ENCODE measurements at places on chromosomes 6 and 20.

DNA sequence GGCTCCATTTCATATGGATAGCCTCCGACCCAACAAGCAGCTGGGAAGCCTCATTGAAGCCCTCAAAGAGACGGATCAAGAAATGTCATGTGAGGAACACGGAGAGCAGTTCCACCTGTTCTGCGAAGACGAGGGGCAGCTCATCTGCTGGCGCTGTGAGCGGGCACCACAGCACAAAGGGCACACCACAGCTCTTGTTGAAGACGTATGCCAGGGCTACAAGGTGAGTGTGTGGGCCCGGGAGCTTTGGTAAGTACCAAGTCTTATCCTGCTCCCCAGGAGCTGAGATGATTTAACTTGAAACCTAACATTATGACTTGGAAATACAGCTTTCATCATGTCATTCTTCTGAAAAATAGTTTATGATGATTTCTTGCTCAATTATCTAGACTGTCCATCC, 4.1 kb downstream of the TRIM38 start:
- no peak for DNase-seq

DNA sequence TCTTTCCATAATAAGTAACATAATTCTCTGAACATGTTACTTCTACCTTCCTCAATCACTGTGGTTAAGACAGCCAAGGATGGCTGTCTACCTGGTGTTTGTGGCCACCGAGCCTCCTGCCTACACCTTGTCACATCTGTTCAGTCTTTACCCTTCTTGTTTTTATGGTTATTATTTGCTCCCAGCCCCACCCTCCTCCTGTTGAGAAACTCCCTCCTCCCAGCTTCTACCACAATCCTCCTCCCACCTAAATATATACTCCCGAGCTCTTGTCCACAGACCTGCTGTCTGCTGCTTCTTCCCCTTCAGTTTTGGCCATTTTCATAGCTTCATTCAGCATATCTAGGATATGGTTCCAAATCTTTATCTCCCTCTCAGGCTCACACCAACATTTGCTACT, 35.7 kb upstream of the GABRR1 start:
- DNase-seq, result no peak

GRCh38 chr20:32969356-32970114, 34.7 kb downstream of the SUN5 start:
- peak; percentile 3 for DNase-seq

DNA sequence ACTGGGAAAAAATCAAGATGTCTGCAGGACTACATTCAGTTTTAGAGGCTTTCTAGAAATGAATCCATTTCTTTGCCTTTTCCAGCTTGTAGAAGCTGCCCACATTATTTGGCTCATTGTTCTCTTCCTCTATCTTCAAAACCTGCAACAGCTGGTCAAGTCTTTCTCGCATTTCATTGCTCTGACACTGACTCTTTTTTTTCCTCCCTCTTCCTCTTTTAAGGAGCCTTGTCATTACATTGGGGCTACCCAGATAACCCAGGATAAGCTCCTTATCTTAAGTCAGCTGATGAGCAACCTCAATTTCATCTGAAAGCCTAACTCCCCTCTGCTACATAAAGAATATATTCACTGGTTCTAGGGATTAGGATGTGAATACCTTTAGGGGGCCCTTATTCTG, 53.2 kb upstream of the CEP162 start:
- DNase-seq, result no peak

GRCh38 chr20:46031701-46032254, 2.8 kb downstream of the SLC12A5 start:
- peak; percentile 38 for DNase-seq

- DNase-seq, result no peak
These were observed 101.3 kb downstream of the COL21A1 start for GRCh38 chr6:56146086-56146485.

GRCh38 chr6:158939255-158940159, 60.5 kb downstream of the RSPH3 start:
- no peak for DNase-seq

DNA sequence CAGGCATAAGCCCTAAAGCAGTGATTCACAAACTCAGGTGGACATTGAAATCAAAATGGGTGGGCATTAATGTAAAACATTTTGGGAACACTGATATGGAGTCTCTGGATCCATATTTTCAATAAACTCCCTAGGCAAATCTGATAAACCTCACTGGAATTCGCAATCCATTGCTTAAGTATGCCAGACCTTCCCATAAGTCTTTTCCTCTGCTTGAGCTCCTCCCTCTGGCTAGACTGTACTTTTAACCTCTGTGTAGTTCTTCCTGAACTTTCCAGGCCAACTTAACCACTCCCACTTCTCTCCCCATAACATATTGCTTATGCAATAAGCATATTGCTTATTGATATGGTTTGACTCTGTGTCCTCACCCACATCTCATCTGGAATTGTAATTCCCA, 629.7 kb upstream of the IMPG1 start:
- no peak for DNase-seq

DNA sequence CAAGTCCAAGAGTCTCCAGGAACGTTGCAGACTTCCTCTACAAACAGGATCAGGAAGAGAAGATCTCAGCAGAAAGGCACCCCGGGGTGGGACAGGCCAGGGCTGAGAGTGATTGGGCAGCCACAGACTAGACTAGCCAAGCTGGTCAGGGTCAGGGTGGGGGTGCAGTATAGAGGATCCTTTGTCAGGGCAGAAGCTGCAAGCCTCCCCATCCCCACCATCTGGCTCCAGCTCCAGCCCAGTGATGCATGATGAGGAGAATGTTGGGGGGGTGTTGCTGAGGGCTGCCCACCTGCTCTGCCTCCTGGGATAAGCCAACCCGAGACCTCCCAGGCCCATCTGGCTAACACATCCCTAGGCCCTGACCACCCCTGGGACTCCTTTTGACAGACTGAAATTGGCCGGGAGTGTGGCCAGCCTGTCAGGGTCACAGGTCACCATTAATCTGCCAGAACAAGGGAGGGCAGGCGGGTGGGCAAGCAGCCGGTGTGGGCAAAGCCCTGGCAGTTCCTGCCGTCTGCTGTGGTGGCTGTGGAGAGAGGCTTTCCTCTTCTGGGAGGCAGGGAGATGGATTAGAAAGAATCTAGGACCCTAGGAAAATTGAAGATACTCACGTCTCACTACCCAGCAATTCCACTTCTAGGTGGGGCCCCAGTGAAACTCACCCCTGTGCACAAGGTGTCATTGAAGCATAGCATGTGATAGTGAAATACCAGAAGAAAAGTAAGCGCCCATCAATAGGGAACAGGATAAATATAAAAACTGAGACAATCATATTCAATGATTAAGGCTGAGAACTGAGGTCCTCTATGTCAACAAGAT, 22.1 kb upstream of the SNTA1 start:
- no peak for DNase-seq

DNA sequence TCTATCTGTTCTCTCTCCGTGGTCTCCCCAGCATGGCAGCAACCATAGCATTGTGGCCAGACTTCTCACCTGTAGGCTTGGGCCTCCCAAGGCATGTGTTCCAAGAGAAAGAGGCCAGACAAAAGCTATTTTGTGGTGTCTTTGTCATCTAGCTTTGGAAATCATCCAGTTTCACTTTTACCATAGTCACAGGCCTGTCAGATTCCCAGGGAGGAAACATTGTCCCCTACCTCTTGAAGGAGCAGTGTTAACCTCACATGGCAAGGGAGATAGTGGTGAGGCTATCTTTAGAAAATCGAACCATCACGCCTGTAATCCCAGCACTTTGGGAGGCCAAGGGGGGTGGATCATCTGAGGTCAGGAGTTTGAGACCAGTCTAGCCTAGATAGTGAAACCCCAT, 42.3 kb upstream of the RALGAPA2 start:
- DNase-seq, result no peak

GRCh38 chr6:82045965-82046756, 201.4 kb downstream of the IBTK start:
- DNase-seq, result peak; percentile 60

- no peak for DNase-seq
These were observed 41.7 kb upstream of the CITED2 start for GRCh38 chr6:139416146-139416545.

DNA sequence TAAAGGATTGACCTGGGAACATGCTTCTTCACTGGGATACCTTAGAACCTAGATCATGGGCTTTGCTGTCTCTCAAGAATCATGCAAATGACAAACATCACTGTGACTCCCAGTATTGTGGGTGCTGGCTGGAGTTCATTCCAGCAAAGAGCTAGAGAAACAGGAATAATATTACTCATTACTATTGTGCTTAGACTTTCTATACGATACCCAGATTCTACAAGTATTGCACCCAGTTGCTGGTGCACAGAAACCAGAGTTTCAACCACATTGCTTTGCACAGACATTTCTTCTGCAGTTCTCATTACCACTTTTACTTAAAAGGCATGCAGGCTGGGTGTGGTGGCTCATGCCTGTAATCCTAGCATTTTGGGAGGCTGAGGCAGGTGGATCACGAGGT, 220.4 kb upstream of the ZNF217 start:
- no peak for DNase-seq

DNA sequence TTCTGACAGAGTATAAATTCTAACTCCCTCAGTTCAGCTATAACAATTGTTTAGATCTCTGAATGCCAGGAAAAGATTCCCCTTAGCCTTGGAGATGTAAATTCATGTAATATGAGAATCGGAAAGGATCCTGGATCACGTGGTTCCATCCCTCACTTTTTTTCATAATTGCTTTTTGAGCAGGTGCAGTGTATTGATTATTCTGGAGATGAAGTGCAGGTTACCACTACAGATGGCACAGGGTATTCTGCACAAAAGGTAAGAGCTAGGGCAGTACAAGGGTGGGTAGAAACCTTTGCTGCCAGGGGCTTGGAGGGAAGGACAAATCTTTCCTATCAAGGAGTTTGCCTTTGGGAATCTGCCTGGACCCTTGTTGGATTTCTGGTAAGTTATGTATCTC, 52.7 kb downstream of the KDM1B start:
- DNase-seq, result no peak

DNA sequence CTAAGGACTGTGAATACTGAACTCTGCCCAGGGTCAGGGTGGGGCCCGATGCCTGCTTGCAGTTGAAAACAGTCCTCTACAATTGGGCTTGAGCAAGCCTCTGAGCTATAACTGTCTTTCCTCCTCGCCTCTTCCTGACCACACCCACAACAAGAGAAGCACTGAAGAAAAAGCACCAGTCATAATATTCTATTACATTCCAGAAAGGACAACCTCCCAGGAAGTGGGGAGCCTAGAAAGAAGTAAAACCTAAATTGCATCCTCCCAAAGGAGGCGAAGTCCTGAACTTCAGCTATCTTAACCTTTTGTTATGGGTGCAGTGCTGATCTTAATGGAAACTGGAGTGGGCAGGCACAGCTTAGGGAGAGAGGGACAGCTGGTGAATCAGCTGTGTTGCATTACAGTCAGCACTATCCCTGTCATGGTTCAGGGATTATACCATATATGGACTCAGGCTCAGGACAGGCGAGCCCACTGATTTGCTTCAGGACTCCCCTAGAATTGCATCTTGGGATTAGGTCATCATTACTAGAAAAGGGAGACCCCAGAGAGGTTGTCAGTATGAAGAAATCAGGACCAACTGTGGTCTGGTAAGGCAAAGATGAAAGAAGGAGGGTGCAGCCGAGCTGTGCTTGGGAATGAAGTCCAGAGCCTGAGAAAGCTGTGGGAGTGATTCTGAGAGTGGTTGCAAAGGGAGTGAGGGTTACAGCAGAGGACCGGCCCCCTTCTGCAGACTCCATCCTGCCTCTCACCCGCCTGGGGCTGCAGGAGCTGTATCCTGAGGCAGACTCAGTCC, 18.3 kb upstream of the TRAM2 start:
- DNase-seq, result peak; percentile 81

DNA sequence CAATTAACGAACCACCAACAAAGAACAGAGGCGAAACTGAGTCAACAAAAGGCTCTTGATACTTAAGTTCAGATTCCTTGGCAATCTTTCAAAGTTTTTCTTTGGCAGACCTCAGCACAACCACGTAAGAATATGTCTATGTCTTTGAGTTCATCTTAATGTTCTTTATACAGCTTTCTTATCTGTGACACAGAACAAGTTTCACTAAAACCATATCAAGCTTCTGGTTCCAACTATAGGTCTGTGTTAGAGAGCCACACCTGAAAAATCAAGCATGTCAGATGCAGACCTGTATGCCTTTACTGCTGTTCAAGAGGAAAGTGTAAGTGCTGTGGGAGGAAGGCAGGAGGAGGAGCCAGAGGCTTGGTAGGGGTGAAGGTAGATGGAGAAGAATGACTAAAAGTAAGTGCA, 271.3 kb downstream of the KHDC1L start:
- DNase-seq, result no peak

GRCh38 chr20:4533368-4534133, 188.2 kb upstream of the PRND start:
- DNase-seq, result no peak

All from GM03348 (cell line).